ENCODE measurements at places on chromosomes 7 and 10.
A peak's percentile ranks its signal among the peaks of the same experiment; 100 is the strongest.

GRCh38 chr7:37510043-37510634 is 61.5 kb upstream of the ELMO1 start:
- peak; percentile 3 for DNase-seq

GRCh38 chr7:140242057-140243031 is 65.6 kb upstream of the KDM7A start:
- no peak for DNase-seq

DNA sequence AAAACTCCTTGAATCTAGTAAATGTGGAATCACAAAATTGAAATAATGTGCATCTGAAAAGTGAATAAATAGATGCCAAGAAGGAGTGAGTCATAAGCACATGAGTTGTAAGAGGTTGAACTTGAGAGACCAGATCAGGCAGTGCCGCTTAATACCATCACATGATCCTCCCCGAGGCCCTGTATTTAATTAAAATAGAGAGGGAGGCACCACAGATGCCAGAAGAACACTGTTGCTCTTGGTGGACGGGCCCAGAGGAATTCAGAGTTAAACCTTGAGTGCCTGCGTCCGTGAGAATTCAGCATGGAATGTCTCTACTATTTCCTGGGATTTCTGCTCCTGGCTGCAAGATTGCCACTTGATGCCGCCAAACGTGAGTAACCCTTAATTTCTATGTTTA is at the start of gene GPNMB:
Gene GPNMB, plus strand, starts transcription at position 221 of the 400 bp plus-strand sequence. Its CDS starts 83 bp downstream, at position 304.
- DNase-seq: no peak

- DNase-seq: no peak
These were observed 79.3 kb downstream of the INSYN2A start for GRCh38 chr10:127117125-127117524.

DNA sequence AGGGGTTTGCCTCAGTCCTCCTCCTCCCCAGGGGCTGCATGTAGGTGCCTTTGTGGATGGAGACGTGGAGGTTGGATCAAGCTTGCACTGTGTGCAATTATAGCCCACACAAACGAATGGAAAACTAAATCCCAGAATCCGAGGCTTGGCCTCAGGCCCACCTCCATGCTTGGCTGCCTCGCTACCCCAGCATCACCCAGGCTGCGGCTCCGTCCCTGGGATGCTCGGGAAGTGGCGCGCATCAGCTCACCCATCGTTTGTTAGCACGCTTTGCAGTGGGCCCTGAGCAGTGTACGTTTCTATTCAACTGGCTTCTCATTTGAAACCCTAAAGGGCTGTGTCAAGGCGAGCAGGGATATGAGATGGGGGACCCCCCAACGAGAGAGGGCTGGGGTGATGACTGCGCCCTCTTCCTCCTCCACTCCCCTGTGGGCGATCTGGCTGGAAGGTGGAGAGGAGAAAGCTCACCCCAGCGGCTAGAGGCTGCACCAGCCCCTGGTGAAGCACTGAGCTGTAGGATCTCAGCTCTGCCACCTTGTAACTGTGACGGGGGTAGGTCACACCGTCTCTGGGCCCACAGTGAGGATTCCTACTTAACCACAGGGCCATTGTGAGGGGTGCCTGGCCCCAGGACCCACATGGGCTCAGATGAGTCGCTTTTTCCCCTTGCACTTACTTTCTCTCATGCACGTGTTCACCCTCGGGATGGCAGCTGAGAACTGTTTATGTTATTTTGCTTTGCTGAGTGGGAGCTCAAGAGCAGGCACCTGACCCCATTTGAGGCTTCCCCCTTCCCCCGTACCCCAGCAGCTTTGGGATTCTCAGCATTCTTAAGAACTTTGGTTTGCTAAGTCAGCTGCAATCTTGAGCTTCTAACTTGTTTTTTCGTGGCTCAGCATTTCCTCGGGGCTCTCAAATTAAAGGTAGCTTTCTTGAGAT is 12.7 kb upstream of the BTBD16 start:
- DNase-seq: no peak

DNA sequence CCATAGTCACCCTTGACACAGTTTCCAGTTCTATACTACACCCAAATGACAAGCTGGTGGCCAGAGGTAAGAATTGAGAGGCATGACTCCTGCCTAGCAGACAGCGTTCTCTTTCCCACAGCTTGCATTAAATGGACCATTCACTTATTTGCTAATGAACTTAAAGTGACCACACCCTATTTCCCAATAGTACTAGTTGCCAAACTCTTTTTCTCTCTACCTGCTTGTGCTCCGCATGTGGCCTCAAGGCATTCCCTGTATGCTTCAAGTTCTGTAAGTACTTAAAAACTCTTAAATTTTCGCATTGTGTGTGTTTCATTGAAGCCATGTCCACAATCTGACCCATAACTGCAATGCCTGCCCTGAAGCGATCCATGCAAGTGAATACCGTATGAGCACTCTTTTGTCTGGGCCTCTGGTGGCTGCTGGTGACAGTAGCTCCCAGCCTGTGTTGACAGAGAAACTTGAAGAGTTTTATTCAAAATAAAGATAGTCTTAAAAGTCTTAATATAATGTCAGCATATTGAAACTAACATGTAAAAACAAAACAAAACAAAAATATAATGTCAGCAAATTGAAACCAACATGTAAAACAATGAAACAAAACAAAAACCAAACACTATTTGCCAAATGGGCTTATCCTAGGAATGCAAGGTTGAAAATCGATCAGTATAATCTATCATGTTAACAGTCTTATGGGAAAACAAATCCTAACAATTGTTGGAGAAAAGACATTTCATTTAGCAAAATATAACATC is 73.6 kb downstream of the CCSER2 start:
- DNase-seq: no peak

- DNase-seq: no peak
These were observed 87.3 kb upstream of the DIP2C start for GRCh38 chr10:776772-777171.

DNA sequence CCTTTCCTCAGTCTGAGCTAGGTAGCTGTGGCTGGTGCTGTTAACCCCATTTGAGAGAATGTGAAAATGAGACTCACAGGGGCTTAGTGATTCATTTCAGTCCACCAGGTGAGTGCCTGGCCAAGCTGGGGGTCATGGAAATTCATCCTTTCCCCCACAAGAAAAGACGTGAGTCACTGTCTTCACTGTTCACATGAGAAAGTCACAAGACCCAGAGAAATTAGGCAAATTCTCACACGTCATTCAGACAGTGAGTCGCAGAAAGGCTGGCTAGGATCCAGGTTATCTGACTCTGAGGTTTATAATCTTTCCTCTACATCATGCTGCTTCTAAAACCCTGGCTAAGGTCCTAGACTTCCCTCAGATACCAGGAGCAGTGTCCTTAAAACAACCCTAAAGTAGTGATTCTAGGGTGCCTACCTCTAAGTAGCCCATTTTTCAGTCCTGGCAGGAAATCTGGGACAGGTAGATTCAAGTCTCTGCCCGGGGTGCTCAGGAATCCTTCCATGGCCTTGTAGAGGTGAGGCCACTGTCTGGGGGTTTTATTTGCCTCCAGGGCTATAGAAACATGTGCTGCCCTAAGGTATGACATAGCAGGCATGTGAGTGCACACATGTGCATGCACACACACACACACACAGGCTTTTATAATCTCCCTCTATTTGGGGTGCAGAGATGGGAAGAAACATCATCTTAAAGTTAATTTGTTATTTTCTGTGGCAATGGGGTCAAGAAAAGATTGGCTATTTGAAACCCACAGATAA is 427.9 kb upstream of the CELF2 start:
- peak; percentile 1 for DNase-seq

- no peak for DNase-seq
These were observed 1.3 kb upstream of the C10orf67 start for GRCh38 chr10:23345861-23346260.

DNA sequence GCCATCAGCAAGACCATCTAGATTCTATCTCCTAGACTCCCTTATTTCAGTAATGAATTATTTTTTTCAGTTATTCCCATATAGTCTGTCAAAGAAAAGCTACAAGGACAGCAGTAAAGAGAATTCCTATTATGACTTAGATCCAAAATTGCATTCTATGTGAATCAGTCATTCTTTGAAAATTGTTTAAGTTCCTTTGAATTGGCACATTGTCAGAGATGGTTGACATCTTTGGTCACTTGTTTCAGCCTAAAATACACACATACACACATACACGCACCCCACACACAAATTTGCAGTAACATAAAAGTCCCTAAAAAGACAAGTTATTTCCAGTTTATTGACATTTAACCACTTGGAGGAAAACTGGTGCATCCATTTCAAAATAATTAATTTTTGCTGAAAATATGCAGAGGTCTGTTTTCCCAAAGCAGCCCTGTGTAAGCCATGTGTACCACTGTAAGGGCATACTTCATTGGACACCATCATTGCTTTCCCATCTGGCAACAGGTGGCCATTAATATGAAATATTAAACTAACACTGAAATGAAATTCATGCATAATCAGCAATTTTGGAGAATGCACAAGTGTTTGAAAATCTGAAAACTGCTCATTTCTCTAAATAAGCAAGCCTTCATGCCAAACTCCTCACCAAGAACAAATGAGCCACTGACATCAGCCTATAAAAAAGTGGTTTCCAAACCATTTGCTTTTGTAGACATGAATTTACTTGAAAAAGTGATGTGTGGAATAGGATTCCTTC is 121.7 kb upstream of the COL1A2 start:
- no peak for DNase-seq
